ENCODE measurements at places on chromosomes 11 and 22.

- DNase-seq = no peak
Measured at GRCh38 chr11:108551651-108552462, 41.7 kb downstream of the EXPH5 start.

- no peak for DNase-seq
Measured at GRCh38 chr11:125236072-125236825, 71.7 kb downstream of the PKNOX2 start.

DNA sequence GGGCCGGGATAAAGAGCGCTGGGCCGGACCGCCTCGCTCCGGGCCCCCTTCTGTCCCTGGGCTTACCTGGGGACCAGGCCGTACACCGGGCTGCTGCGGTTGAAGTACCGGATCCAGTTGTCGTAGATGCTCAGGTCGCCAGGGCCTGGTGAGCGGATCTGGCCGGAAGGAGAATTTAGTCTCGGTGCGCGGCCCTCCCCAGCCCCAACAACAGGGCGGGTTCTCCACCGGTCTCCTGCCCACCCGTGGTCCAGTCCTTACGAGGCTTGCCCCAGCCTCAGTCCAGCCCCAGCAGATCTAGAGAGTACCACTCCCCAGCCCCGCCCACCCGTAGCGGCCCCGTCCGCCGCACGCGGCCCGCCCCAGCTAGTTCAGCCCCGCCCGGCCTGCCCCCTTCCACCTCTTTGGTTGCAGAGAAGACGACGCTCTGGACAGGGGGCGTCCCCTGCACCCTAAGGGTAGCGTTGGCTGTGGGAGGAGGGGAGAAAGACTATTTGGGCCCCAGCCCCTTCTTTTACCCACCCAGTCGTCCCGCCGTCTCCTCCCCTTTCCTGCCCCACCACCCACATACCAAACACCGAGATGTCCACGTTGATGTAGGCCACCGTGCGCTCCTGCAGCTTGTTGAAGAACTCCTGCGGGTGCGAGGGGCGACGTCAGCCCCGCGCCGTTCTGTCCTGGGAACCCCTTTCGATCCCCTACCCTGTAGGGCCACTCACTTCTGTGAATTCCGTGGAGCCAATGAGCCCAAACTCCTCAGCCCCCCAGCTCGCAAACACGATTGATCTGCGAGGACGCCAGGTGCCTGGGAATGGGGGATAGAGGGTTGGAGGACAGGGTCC is 6.8 kb downstream of the SAC3D1 start:
- DNase-seq = no peak

GRCh38 chr11:104665641-104666040 is 232.6 kb downstream of the CASP12 start:
- DNase-seq = no peak

DNA sequence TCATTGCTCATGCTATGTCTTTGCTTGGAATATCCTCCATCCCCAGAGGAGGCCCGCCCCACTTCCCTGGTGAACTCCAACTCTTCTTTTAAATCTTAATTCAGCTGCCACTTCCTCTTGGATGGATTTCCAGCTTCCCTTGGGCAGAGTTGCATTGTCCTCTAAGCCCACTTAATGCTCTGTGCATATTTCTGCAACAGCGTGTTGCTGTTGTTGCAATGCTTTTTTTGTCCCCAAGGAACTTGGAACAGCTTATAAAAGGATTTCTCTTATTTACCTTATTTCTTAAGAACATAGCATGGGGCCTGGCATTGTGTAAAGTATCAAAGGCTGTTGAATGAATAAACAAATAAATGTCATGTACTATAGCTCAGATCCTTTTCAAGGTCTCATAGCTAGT is 507.4 kb downstream of the METTL15 start:
- no peak for DNase-seq

- no peak for DNase-seq
Measured at GRCh38 chr11:46180736-46181135, 59.5 kb upstream of the PHF21A start.

DNA sequence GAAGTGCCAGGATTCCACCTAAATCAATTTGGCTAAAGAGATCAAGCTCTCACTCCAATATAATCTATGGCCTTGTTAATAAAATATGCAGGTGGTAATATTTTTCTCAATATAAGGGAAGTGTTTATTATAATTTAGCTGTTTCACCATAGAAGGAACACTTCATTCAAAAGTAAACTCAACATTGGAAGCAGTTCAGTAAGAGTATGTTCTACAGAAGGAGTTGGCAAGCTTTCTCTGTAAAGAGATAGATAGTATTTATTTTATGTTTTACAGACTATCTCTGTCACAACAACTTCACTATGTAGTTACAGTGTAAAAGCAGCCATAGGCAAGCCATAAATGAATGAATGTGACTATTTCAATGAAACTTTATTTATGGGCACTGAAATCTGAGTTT is 313.6 kb upstream of the ANO3 start:
- DNase-seq = no peak

DNA sequence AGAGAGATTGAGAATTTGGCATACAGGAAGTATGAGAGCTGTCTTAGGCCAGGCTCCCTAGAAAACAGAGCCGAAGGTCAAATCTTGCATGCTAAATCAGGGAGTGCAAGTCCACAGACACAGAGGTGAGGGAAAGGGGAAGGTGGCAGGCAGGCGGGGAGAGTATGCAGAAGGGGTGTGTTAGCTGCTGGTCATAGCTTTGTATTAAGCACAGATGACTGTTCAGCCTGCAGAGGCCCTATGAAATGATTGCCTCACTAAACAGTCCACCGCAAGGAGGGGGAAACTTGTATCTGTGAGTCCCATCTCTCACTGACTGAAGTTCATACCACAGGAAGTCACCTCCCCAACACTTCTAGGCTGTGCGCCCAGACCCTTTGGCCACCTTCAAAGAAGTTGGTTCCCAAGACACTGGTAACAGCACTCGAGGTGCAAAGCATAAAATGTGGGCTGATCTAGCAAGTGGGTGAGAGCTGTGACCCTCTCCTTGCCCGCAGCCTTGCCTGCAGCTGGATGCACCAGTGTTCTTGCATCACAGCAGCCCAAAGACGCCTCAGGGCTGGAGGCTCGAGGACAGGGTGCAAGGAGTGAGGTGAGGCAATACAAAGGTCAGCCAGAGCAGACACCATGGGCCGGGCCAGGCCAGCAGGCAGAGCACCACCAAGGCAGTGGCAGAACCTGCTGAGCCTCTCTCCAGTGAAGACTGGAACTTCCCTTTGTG is 115.3 kb upstream of the TBCEL start:
- no peak for DNase-seq

GRCh38 chr11:35927682-35928081 is 16.2 kb upstream of the LDLRAD3 start:
- DNase-seq = no peak

DNA sequence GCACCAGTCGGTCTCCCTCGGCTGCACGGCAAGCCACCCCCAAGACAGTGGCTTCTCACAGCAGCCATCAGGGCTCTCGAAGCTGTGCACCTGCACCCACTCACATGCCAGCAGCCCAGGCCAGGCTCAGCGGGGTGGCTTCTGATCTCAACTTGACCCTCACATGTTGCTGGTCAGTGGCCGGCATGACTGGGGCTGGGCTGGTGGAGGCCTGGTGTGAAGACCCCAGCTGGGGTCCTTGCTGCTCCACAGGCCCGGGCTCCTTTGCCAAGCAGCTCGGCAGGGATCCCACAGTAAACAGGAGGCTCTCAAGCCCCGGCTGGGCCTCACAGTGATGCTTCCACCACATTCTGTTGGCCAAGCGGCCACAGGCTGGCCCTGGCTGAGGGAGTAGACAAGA is 128.2 kb downstream of the BRD1 start:
- DNase-seq = no peak

GRCh38 chr11:101913656-101914055 is 1.2 kb upstream of the CEP126 start:
- DNase-seq = no peak

GRCh38 chr22:49323751-49324415 is 503.8 kb downstream of the BRD1 start:
- no peak for DNase-seq

GRCh38 chr11:44825058-44825785 is 98.5 kb downstream of the TSPAN18 start:
- no peak for DNase-seq

GRCh38 chr22:46842606-46843005 is 80.2 kb downstream of the TBC1D22A start:
- no peak for DNase-seq

DNA sequence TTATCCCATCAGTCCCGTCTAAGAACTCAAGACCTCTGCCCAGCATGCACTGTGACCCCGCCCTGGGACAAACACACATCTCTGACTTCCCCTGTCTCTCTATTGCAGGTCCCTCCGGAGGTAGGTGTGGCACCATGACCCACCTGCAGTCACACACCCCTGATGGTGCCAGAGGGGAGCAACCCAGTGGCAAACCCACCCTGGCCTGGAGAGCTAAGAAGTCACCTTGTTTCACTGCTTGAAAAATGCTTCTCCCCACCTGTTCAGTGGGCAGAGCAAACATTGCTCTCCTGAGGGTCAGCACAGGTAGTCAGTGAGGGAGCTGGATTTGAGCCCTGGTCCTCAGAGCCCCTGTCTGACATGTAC is 23.9 kb downstream of the CAPN1 start:
- DNase-seq = no peak

- DNase-seq = no peak
Measured at GRCh38 chr22:44249376-44250147, 63.2 kb downstream of the SHISAL1 start.

GRCh38 chr11:1863352-1864216 is 10.7 kb downstream of the LSP1 start:
- DNase-seq = no peak

DNA sequence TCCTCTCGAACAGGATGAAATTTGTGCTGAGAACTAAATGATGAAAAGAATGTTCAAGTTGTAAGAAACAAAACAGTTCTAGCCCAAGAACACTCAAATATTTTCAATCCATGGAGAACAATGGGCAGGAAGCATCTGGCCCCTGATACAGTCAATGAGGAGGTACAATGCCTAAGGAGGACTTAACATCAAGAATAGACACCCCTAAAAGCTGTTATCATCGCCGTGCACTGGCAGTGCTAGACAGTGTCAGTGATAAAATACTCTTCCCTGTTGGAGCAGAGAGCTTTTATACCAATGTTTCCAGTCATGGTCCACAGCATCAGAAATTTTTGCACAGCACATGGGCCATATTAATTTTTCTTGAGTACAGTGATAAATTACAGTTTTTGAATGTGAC is 20.2 kb upstream of the VSTM5 start:
- DNase-seq = no peak

DNA sequence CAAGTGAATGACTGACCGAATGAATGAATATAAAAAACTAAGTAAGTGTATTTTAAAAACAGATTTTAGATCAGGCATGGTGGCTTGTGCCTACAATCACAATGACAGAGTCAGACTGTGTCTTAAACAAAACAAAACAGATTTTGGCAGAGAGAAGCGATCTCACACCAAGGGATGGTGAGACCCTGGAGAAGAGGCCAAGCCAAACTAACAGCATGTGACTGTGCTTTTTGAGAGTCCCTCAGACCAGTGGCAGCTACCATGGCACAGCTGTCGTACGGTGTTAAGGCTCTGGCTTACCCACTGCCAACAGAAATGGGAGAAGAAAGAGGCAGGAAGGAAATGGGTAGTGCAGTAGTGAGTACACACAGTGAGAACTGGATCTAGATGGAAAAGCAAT is 60.6 kb downstream of the SGSM3 start:
- no peak for DNase-seq

- no peak for DNase-seq
Measured at GRCh38 chr22:38029901-38030300, 27.3 kb upstream of the PICK1 start.

- DNase-seq = no peak
Measured at GRCh38 chr11:134878785-134879184, 466.7 kb upstream of the B3GAT1 start.

DNA sequence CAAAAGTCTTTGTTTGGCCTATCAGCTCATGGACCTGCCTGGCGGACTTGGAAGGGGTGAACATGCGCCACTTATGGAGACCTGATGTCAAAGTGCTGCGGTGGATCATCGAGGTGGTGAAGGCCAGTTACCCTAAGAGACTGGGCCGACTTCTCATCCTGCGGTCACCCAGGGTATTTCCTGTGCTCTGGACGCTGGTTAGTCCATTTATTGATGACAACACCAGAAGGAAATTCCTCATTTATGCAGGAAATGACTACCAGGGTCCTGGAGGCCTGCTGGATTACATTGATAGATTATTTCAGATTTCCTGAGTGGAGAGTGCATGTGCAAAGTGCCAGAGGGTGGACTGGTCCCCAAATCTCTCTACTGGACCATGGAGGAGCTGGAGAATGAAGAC is 17.9 kb downstream of the ALKBH3 start:
- no peak for DNase-seq

DNA sequence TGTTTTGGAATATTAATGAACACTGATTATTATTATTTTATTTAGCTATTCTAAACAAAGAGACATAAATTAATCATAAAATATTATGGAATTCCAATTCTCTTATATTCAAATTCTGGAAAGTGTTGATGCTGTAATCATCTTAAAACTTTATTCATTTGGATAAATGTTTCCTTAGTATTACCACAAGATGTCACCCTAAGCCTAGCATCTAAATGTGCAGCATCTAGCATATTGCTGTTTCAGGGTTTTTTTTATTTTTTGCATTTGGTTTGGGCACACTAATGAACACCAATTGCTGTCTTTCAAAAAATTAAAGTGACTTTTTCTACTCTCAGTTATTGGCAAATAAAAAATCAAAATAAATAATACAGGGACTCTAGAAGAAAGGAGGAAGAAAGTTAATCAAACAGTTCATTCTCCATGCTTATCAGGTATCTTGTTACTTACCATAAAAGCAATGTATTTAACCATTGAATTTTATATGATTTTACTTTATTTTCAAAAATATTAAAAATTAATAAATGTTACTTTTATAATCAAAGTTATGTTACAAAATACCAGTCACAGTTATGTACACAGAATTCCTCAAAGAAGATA is 31.8 kb downstream of the DLG2 start:
- no peak for DNase-seq

DNA sequence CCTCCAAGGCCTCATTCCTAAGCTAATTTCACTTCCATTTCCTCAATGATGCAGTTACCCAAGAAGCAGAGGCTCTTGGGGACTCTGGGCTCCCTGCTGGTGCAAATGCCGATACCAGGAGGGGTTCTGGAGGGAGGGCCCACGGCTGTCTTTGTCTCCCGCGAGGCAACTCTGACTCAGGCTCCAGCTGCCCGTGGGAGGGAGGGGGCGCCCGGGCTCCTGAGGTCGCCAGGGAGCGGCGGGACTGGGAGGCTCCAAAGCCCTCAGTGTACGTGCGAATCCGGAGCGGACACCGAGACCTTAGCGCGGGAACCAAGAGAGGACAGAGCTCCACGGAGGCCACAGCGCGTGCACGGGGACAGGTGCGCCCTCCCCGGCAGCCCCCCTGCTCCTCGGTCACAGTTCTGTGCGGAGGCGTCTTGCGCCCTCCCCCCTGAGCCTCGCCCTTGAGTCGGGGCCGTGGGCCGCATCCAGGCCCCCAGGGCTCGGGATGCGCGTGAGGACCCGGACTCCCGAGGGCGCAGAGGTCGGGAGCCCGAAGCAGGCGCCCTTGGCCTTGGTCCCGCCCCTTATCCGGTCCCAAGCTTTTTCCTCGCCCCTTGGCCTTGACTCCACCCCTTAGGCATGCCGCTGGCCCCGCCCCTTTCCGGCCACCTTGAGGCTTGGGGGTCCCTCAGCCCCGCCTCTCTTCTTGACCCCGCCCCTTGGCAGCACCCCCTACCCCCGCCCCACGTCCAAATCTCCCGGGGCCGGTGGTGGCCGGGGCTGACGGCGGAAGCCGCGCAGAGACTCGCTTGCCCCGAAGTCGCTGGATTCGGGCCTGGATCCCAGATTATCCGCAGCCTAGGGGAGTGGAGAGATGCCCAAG is 4.7 kb upstream of the SHISA8 start:
- DNase-seq = no peak

GRCh38 chr11:78906566-78906965 is 331.9 kb upstream of the NARS2 start:
- DNase-seq = no peak
